ENCODE measurements at places on chromosomes 7 and 10.

- DNase-seq: no peak
Measured at GRCh38 chr10:71555087-71555723, 158.5 kb downstream of the CDH23 start.

DNA sequence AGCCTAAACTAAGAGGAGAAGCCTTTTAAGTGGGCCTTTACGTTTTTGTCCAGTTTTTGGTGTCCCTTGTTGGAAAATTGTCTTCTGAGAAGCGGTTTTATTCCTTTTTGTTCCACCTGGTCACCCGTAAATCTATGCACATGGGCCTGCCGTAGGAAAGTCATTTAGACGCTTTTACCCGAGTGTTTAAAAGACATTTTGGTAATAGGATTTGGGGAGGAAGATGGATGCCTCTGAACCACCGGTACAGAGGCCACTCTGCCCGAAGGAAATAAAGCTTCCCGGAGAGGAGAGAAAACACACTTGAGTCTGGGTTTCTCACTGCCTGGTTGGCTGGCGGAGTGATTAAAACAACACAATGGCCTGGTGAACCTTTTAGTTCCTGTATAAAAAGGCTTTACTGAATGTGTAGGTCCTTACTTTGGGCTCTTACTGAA, 760 bp downstream of the THNSL1 start:
- no peak for DNase-seq

GRCh38 chr10:62815381-62816075, 638 bp downstream of the EGR2 start:
- no peak for DNase-seq

DNA sequence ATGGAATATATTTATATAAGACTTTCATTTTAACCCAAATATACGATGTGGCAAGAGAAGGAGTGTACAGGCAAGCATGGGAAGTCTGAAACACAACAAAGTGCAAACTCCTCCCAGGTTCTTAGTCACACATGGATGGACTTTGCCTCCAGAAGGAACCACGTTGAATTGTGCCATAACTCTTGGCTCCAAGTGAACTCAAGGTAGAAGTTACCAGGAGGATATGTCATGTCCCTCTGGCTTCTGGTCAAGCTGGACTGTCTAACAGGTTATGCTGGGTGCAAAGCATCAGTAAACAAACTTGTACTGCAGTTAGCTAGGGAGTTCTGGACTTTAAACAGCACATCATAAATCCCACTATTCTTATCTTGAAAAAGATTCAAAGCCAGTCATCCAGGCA, 328.3 kb upstream of the TEX47 start:
- DNase-seq: no peak

DNA sequence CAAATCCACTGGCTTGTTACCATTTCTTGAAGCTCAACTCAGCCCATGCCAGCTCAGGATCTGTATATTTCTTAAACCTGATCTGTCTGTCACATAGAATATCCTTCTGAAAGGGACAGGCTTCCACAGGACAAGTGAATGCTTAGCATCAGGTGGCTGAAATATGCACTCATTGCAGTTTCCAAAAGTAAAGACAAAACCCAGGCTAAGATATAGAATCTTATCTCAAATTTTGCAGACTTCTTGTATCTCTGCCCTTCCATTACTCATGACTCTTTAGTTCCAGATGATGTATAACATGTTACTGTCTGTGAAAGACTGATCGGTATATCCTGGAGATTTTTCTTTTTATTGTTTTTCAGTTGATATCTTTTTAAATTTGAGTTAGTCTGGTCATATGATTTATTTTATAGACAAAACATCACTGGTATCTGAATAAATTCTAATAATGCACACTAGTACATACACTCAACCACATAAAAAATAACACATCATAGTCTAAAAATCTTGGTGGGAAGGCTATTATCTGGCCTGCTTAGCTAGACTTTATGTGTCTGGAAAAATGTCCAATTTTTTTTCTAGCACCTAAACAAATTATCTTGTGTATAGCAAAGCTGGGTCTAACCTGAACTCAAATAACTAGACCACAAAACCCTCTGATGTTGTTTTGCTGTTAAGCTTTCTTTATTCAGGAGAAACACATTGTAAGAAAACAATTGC, 182.6 kb downstream of the ADAM12 start:
- DNase-seq: no peak

DNA sequence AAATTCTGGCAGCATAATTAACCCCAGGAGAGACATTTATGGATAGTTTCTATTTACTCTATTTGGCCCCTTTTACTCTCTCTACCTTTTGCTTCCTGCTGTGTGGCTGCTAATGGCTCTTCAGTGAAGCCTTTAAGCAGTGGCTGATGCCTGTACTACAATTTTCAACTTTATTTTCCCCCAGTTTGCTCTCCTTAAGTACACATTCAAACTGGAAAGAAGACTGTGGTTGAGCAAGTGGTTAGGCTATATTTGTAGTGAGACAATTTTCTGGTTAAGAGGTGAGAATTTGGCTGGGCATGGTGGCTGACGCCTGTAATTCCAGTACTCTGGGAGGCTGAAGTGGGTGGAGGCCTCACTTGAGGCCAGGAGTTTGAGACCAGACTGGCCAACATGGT, 8.5 kb upstream of the RSBN1L start:
- no peak for DNase-seq

- no peak for DNase-seq
Measured at GRCh38 chr10:132004052-132004451, 22.3 kb upstream of the BNIP3 start.

GRCh38 chr10:90751107-90751997, 106.5 kb downstream of the HTR7 start:
- DNase-seq: no peak

- DNase-seq: no peak
Measured at GRCh38 chr7:88835147-88835728, 39.7 kb upstream of the TEX47 start.

DNA sequence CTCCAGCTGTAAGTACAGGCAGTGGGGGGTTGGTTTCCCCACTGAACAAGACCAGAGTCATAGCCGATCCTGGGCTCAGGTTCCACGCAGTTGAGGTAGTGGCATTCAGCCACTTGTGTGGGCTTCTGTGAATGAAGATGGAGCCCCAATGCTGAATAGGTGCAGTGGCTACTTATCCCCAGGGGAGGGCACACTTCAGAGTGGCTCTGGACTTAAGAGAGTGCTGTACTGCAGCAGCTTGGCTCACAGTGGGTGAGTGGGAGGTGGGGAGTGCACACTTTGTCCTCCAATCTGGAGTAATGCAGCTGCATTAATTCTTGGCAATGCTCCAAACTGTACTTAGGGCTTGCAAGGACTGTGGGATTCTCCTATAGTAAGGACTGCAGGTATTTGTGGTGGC, 81.9 kb downstream of the BUB3 start:
- no peak for DNase-seq

DNA sequence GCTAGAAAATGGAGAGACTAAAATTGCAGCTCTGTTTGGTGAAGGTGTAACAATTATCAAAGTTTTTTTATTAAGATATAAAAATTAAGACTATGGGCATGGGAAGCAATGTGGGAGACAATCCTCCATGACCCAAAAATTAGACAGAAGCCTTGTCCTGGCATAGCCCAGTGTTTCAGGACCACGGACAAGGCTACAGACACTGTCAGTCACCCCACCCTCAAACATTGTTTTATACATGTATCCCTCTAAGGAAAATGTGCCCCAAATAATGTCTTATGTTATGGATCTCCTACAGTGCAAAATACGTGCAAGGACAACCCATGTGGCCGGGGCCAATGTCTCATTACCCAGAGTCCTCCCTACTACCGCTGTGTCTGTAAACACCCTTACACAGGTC, 24.0 kb downstream of the HABP2 start:
- DNase-seq: no peak

DNA sequence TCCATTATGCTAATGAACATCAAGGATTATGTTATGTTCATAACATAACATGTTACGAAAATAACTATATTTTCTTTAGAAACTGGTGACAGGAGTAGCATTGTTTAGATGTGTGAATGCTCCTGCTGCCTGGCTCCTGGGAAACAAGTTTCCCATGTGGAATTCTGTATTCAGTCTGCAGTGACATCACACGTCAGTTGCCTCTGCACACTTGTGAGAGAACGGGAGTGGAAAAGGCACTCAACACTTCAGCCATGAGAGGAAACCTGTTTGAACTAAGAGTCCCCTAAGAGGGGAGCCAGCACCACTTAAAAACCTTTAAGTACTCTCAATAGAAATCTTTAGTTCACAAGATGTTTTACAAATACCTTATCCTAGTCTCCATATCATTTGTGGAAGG, 140.3 kb upstream of the FAM20C start:
- DNase-seq: no peak
